ENCODE measurements at places on chromosomes 7 and 10.

- no peak for DNase-seq
These were observed 28.6 kb downstream of the LSMEM1 start for GRCh38 chr7:112509402-112509801.

DNA sequence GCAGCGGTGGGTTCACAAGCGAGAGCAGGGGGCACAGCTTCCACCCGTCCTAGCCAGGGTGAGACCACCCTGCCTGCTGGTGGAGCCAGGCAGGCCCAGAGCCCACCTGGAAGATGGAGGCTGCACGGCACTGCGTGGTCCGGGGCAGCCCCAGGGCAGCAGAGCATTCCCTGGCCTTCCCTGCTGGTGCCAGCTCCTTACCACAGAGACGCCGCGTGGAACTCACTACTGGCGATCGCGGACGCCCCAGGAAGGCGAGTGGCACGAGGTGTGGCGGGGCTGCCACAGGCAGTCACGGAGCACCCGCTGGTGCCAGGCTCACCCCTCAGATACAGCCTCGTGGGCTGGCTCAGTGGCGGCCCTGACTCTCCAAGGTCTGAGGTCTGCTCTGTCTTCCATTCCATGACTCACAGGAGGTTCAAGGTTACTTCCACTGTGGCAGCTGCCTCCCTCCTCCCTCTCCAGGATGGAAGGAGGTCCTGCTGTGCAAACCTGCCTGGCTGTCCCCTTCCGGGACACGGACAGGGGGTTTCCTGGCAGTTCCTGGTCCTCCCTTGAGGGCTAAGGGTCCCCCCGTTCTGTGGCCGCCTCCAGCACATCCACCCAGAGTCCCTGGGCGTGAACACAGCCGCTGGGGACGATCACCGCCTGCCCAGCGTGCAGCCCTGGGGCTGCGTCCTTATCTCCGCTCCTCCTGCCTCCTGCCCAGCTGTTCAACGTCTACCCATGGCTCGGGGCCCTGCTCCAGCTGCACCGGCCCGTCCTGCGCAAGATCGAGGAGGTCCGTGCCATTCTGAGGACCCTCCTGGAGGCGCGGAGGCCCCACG is 3.1 kb downstream of the CYP2W1 start:
- DNase-seq, result no peak

DNA sequence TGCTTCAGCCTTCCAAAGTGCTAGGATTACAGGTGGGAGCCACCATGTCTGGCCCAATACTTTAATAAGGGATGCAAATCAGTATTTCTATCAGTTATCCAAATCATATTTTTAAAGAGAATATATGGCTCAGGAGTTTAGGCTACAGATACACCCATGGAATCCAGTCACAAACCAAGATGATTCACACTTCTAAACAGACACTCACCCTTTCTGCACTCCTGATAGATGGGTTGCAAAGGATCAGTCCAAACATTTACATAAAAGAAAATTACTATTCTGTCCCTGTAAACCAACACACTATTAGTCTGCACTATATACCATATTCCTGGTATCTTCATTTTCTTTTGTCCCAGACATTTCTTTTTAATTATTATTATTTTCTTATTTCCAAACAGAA is 2.2 kb downstream of the MORN4 start:
- no peak for DNase-seq

DNA sequence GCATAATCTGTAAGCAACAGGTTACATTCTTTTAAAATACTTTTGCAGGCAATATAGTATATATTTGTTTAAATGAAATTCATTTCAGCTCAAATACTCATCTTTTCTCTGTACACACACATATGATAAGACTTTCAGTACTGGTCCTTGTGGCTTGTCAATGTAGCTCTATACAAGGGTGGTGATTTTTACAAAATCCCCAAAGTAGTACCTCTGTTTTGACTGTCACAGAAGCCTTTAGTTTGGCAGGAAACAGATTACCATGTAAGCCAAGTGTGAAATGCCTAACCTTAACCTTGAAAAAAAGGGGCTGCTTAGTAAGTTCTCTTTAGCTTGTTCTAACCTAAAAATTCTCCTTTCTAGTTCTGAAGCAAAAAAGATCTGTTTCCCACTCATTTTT is 87.9 kb downstream of the KCND2 start:
- DNase-seq, result no peak

- no peak for DNase-seq
These were observed 47.5 kb downstream of the DENND2A start for GRCh38 chr7:140592964-140593671.

- no peak for DNase-seq
These were observed 160.4 kb downstream of the MGMT start for GRCh38 chr10:129627442-129627841.

GRCh38 chr7:1944619-1945210 is 274.6 kb downstream of the ELFN1 start:
- no peak for DNase-seq

DNA sequence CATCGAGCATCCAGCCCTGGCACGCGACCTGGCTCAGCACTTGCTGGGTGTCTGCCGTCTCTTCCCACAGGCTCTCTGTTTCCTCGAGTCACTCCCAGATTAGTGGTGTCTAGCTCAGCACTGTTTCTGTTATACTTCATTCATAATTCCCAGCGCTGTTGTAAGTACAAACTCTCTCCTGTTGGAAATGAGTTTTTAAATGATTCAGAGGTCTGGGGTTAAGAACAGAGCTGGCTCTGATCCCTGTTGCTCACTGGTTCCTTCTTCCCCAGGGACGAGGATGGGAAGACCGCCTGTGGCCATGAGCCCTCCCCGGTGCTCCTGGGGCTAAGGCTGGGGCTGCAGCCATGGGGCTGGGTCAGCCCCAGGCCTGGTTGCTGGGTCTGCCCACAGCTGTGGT is 17.3 kb upstream of the C10orf95 start:
- DNase-seq, result no peak

DNA sequence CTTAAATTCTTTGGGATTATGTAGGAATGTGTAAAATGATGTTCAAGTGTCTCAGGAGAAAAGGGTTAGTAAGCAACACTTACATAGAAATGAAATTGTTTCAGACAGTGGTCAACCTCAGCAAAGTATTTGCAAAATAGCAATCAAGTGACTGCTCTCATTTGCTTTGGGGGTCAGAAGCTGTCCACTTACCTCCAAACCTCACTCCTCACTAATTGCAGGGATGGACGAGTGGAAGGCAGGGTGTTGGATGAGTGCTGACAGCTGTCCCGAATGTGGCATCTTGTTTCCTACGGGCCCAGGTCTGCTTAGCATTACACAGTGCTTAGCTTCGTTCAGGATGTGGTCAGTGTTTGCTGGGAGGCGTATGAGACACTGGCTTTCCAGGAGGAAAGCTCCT is 437.0 kb downstream of the SUGCT start:
- DNase-seq, result no peak

GRCh38 chr7:142626420-142627035 is 122.7 kb upstream of the PRSS1 start:
- peak; percentile 45 for DNase-seq

DNA sequence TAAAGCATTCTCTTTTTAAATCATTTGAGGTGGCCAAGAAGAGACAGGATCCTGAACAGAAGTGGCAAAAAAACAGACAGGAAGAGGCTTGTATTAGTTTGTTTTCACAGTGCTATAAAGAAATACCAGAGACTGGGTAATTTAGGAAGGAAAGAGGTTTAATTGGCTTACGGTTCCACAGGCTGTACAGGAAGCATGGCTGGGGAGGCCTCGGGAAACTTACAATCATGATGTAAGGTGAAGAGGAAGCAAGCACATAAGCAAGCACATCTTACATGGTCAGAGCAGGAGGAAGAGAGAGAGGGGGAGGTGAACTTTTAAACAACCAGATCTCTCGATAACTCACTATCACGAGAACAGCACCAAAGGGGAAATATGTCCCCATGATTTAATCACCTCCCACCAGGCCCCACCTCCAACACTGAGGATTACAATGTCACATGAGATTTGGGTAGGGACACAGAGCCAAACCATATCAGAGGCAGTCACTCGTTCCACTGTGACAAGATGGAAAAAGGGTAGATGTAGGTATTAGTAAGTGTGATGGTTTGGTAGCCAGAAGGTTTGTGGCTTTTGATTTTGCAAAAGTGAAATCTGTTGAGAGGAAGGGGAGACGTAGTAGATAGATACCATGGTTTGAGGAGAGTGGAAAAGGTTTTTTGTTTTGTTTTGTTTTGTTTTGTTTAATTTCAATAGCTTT is 5.1 kb downstream of the MSRB2 start:
- DNase-seq, result no peak

GRCh38 chr10:1227510-1228402 is 171.6 kb downstream of the WDR37 start:
- no peak for DNase-seq

GRCh38 chr7:152881893-152882292 is 122.3 kb downstream of the ACTR3B start:
- DNase-seq, result no peak

GRCh38 chr10:119304541-119304940 is 97.2 kb downstream of the GRK5 start:
- no peak for DNase-seq

- no peak for DNase-seq
These were observed 75.4 kb downstream of the NUDCD3 start for GRCh38 chr7:44415047-44415446.

GRCh38 chr7:39978230-39978934 is 28.3 kb downstream of the CDK13 start:
- DNase-seq, result no peak

GRCh38 chr10:111017098-111017497 is 59.7 kb upstream of the ADRA2A start:
- DNase-seq, result no peak

- DNase-seq, result no peak
These were observed 9.8 kb upstream of the MRPS16 start for GRCh38 chr10:73262105-73262730.

- no peak for DNase-seq
These were observed 4.7 kb upstream of the SLIT1 start for GRCh38 chr10:97190450-97190849.

DNA sequence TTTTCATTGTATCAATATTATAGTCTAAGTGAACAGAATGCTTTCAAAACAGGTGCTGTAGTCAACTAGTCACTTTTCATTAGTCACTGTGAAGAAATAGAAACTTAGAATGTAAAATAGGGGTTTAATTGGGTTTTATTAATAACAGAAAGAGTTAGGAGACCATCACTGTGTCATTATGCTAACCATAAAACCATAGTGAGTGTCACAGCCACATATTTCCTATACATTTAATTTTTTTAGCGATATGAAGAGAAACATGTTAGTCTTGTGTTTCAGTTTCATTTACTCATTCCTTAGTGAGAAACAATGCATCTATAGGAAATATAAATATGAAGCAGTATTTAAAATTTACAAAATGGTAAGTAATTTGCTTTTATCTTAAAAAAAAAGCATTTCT is 22.2 kb downstream of the SPAG6 start:
- DNase-seq, result no peak

DNA sequence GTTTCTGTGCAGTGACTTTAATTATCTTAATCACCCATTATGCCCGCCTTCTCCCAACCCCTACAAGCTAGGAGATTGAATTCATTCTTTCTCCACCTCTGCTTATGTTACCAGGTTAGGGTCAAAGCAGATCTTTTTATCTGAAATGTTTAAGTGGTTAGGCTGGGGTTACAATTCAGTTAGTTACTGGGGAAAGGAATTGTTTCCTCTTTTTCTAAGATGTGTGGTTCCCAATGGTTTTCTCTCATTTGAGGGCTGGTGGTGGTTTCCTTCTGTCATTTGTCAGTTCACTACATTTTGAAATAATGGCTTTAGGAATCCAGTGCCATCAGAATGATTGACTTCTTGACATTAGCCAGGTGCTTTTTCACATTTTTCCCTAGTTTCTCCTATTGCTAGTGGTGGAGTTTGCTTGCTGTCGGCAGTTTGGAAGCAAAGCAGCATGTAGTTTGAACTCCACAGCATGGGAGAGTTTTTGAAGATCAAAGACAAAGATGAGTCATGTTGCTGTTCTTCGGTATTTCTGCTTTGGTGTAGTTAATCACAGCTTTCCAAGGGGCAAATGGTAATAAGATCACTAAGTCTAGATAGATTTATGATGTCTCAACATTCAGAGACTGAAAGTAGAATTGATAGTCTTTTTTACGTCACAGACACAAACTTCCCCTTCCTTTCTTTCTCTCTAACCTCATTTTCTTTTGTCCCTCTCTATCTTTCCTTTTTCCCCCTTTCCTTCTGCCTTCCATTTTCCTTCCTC is 168.2 kb downstream of the SND1 start:
- no peak for DNase-seq

GRCh38 chr10:86285136-86285790 is 81.3 kb downstream of the GRID1 start:
- no peak for DNase-seq

- DNase-seq, result peak; percentile 17
These were observed 75.3 kb upstream of the DNAAF5 start for GRCh38 chr7:651032-651728.

GRCh38 chr10:77186936-77187335 is 450.7 kb downstream of the KCNMA1 start:
- no peak for DNase-seq

- DNase-seq, result no peak
These were observed 33.1 kb upstream of the EPC1 start for GRCh38 chr10:32379950-32380551.

GRCh38 chr7:130695840-130696239 is 9.5 kb upstream of the TSGA13 start:
- no peak for DNase-seq

DNA sequence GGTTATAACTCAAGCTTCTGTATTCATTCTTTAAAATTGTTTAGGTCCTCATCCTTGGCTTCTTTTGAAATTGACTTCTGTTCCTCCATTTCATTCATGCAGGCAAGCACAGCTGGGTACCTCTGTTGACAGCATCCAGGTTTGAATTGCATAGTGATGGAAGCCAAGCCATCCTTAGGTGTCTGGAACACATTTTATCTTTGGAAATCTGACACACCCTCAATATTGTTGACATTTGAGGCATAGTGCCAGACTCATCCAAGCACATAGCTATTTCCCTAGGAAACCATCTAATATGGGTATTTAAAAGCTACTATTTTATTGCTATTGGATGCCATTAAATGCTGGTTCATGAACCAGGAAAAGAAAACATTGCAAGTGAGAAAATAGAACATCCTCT is 142.1 kb upstream of the PTPRZ1 start:
- no peak for DNase-seq

DNA sequence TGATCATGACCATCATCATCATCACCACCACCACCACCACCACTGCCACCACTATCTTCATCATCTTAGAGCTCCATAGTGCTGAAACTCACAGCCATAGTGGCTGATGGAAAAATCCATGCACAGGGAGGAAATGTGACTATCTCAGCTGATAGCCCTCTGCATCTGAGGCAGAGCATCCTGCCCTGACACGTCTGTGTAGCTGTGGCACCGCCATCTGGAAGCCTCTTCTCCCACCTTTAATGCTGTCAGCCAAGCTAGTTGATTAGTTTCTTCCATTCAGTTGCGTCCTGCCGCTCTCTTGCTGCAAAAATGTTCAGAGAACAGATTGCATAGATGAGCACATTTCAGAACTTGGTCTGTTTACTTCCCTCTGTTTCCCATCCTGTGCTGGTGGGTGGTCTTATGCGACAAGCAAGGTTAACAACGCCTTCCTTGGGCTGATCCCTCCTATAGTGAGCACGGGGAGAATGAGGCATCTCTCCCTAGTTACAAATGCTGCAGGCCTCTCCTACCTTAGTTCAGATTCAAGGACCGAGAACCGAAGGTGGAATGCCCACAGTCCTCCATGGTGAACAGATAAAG is 478.6 kb downstream of the PLXNA4 start:
- DNase-seq, result no peak
